ENCODE measurements at places on chromosomes 4 and X.

GRCh38 chrX:53599781-53600396 lies 86.6 kb downstream of the HUWE1 start:
- DNase-seq: no peak

DNA sequence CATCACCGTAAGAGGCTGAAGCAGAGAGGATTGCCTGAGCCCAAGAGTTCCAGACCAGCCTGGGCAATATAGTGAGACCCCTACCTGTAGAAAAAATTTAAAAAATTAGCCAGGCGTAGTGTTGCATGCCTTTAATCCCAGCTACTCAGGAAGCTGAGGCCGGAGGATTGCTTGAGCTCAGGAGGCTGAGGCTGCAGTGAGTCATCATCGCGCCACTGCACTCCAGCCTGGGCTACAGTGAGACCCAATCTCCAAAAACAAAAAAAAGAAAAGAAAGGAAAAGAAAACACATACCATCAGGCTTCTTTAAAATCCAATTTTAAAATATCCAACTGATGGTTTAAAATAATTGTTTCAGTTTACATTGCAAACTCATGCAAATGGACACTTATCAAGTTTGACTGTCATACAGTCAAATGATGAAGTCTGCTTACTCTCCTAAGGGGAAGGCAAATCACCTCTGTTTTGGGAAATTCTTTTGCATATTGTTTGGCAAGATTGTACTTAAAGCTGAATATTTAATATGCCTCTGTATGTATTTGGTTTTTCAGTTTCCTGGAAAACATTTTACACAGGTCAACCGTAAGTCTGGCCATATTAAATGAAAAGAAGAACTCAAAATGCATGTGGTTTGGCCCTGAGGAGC lies 23.7 kb upstream of the TENM3 start:
- DNase-seq: no peak

GRCh38 chrX:110086162-110086915 lies 83.4 kb downstream of the TMEM164 start:
- no peak for DNase-seq

- no peak for DNase-seq
Measured at GRCh38 chr4:93648258-93648657, 180.3 kb upstream of the ATOH1 start.

- no peak for DNase-seq
Measured at GRCh38 chrX:49767236-49767635, 61.9 kb upstream of the PAGE4 start.
